ENCODE measurements at places on chromosomes 1 and 21. TPM values are rescaled to one million over a fixed set of nuclear protein-coding genes. Genes with fewer than 3 reads are reported as not detected.

Gene TTC39A
- total RNA-seq: 0.94 TPM

Gene NBPF19
- 15.0 TPM for total RNA-seq

Gene UCHL5
- total RNA-seq: 73.6 TPM

Gene LCE2B
- total RNA-seq: not detected

Gene SPOCD1
- 0.31 TPM for total RNA-seq

Gene RGSL1
- total RNA-seq: not detected

Gene CFAP57
- 1.3 TPM for total RNA-seq

Gene MX2
- total RNA-seq: 0.31 TPM

Gene OR2T2
- not detected for total RNA-seq

Gene FAM131C
- 1.9 TPM for total RNA-seq

Gene RPRD2
- 32.9 TPM for total RNA-seq

Gene CATSPERE
- total RNA-seq: 0.94 TPM

Gene OR10K2
- not detected for total RNA-seq

Gene C8A
- not detected for total RNA-seq

Gene CFHR5
- total RNA-seq: not detected

Gene MSH4
- total RNA-seq: 1.9 TPM

Gene CCDC185
- not detected for total RNA-seq

Gene ACOT11
- 7.2 TPM for total RNA-seq

Gene GUCA2A
- total RNA-seq: not detected

Gene CCDC30
- total RNA-seq: 23.5 TPM

Gene RPE65
- total RNA-seq: 0.31 TPM

Gene DRAM2
- 51.6 TPM for total RNA-seq

Gene CSF3R
- 5.0 TPM for total RNA-seq

Gene GRIK1
- 6.6 TPM for total RNA-seq

Gene PTAFR
- total RNA-seq: 1.6 TPM

Gene PDPN
- total RNA-seq: 7.8 TPM

Gene TIE1
- total RNA-seq: 15.7 TPM
